T-helper 2 cell (primary cell): ENCODE measurements at places on chromosomes 5 and 9.

- no peak for DNase-seq
Observed at GRCh38 chr5:91514400-91514799, 131.3 kb upstream of the ARRDC3 start.

- DNase-seq: no peak
Observed at GRCh38 chr5:108503986-108504385, 122.1 kb upstream of the FBXL17 start.

GRCh38 chr9:37410969-37411785, 11.3 kb upstream of the GRHPR start:
- DNase-seq: peak; percentile 78

- no peak for DNase-seq
Observed at GRCh38 chr5:3186156-3186555, 409.5 kb upstream of the IRX1 start.

DNA sequence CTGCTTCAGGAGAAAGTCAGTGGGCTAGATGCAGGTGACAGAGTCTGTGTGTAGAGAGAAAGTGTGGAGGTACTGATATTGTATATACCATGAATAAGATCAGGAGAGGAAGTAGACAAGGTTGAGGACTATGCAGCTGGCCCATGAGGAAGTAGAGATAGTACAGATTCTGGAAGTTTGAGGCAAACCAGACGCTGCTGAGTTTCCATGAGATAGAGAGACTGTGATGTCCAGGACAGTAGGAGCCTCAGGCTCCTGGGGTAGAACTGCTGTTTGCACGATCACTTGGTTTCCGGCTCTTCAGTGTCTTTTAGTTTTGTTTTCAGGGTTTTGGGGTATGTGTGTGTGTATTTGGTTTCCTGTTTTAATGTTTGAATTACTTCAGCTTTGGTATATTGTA, 13.6 kb downstream of the OTULINL start:
- peak; percentile 43 for DNase-seq

DNA sequence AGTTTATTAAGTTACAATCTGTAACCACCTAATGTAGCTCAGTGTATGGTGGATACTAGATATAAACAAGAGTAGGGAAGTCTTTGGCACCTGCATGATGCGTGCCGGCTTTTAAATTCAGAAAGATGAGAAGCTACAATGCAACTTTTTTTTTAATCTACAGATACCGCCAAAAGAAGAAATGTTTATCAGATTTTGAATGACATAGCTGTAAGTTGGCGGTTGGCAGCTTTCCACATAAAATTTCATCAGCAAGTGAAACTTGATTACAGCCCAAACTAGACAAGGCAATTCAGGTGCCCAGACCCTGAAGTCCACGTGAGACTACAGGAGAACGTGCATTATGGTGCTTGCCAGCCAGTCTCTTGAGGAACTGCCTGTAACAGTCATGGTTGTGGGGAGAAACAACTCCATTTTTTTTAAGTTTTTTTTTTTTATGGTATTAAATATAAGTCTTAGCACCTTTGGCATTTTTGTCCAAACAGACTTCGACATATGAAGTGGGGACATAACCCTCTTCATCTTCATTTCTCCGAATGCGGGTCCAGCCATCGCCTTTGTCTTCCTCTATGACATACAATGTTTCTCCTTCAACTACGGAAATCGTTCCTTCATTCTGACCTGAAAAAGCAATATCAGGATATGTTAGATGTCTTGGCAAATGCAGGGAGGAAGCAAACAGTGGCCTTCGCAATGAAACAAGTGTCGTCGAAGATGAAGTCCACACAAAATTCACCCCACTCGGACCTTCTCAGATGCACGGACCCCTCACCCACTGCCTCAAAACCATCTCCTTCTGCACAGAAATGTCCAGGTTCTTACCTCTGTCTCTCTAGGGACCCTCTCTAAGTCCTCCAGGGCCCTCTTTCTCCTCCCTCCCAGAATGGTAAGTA, 60.4 kb downstream of the USP20 start:
- no peak for DNase-seq

- no peak for DNase-seq
Observed at GRCh38 chr5:174744896-174745295, 20.5 kb downstream of the MSX2 start.
